Activated CD4-positive, alpha-beta T cell treated with anti-CD3 and anti-CD28 coated beads, Interleukin-2, Interleukin-4, amounts not matched to agents 100 ng/mL and 50 ng/mL, durations not matched to agents 16 hours and 8 hours (primary cell): ENCODE measurements at places on chromosomes 16 and 17.
A peak's percentile ranks its signal among the peaks of the same experiment; 100 is the strongest.

GRCh38 chr16:7755347-7755882 is 422.8 kb downstream of the RBFOX1 start:
- DNase-seq: no peak

GRCh38 chr16:10168258-10168657 is 14.0 kb downstream of the GRIN2A start:
- DNase-seq: no peak

- no peak for DNase-seq
Measured at GRCh38 chr16:6913566-6913965, 419.1 kb upstream of the RBFOX1 start.

DNA sequence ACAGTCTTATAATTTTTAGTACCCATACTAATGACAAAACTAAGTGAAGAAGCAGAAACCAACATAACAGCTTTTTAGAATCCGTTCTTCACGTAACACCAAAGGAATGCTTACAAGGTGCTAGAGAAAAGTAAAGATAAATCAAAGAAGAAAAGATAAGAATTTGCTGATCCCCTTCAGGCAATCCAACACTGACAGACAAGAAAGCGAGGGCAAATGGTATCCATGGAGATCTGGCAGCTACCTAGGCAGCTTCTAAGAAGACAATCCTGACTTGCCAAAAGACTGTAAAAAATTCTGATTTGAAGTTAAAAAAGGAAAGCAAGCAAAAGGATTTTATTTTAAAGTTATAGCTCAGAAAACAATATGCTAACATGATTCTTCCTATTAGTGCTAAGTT is 14.6 kb downstream of the BBS2 start:
- DNase-seq: no peak

GRCh38 chr16:75048530-75048929 is 49.7 kb downstream of the ZNRF1 start:
- DNase-seq: no peak

GRCh38 chr17:40290629-40291280 is 3.1 kb downstream of the CDC6 start:
- DNase-seq: peak; percentile 55

DNA sequence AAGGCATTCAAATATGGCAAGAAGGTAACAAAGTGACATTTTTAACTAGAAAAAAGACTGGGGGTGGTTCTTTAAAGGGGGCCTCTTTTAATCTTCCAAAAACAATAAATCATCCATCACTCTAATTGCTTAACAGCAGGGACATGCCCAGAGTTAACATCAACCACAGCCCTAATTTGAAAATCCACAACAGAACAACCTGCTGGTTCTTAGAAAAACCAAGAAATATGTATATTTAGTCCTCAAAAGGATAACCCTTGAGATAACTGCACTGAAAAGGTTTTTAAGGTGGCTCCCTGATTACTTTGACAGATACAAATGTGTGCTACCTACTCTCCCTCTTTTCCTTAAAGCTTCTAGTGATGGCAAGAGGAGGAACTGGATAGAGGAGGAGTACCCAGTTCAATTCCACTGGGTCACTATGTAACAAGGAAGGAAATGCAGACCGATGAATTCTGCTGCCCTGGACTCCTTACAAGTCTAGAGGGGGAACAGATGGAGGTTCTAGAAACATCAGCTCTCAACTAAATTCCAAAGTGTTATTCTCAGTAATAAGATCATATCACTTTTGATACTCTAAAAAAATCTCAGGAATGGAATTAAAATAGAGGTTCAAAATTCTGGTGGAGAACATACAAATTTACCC is 54.3 kb downstream of the N4BP1 start:
- no peak for DNase-seq

DNA sequence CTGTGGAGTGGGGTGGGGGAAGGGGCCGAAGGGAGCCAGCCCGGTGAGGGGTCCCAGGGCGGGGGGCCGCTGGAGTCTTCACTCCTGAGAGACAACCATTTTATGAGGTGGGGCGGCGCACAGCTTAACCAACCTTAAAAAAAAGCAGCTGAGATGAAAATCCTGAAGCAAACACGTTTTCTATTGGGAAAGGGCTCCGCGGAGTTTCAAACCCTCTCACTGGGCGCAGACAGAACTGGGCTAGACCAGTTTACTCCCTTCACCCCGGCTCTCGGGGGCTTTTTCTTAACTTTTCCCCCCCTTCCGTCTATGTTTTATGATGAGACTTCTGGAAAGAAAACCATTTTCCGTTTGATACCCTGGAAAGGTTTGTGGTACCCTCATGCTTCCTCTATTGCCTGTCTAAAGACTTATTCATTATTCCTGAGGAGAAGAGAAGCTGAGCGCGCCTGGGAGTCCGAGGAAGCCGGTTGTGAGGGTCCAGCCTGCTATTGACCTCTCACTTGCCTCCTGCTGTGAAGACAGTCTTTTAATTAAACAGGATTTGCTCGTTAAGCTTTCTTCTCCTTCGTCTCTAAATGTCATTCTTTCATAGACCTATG is 482 bp upstream of the SSH2 start:
- no peak for DNase-seq

- DNase-seq: no peak
Measured at GRCh38 chr16:10978871-10979446, 34.6 kb downstream of the CLEC16A start.

GRCh38 chr16:9135797-9136196 is 44.4 kb downstream of the HAPSTR1 start:
- DNase-seq: no peak

DNA sequence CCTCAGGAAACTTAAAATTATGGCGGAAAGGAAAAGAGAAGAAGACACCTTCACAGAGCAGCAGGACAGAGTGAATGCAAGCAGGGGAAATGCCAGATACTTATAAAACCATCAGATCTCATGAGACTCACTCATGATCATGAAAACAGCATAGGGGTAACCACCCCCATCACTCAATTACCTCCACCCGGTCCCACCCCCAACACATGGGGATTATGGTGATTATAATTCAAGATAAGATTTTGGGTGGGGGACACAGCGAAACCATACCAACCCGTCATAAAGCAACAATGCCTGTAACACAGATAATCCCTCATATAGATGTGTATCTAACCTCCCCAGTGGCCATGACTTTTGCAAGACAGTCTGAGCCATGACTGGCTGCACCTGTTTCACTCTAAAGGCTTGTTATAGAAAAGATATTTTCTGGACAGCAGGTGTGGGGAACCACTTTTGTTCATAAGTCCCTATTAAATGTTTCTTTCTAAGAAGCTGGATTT is 7.0 kb upstream of the GSDMA start:
- no peak for DNase-seq

- DNase-seq: no peak
Measured at GRCh38 chr17:74309902-74310301, 16.1 kb upstream of the KIF19 start.

- DNase-seq: no peak
Measured at GRCh38 chr17:12007466-12007865, 10.2 kb upstream of the ZNF18 start.

DNA sequence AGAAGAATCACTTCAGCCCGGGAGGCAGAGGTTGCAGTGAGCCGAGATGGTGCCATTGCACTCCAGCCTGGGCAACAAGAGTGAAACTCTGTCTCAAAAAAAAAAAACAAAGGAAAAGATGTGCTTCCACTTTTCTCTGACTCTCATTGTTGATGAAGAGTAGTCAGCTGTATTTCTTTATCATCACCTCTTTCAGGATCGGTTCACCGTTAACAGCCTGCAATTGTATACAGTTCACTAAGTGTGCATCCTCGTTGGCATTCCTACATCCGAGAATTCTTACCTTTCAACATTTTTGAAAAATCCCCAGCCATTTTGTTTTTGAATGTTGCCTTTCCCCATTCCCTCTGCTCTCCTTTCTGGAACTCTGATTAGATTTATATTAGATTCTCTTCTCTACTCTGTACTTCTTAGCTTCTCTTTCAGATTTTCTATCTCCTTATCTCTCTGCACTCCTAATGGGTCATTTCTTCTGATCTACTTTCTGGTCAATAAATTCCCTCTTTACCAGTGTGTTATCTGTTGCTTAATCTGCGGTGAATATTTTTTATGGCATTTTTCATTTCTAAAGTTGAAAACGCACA is 26.9 kb upstream of the ZC3H18 start:
- DNase-seq: no peak

- DNase-seq: peak; percentile 84
Measured at GRCh38 chr16:85416228-85417109, 196.7 kb upstream of the GSE1 start.

- no peak for DNase-seq
Measured at GRCh38 chr17:2197271-2197670, 106.3 kb downstream of the SMG6 start.

GRCh38 chr17:76433693-76434092 is 19.3 kb downstream of the UBE2O start:
- DNase-seq: no peak

DNA sequence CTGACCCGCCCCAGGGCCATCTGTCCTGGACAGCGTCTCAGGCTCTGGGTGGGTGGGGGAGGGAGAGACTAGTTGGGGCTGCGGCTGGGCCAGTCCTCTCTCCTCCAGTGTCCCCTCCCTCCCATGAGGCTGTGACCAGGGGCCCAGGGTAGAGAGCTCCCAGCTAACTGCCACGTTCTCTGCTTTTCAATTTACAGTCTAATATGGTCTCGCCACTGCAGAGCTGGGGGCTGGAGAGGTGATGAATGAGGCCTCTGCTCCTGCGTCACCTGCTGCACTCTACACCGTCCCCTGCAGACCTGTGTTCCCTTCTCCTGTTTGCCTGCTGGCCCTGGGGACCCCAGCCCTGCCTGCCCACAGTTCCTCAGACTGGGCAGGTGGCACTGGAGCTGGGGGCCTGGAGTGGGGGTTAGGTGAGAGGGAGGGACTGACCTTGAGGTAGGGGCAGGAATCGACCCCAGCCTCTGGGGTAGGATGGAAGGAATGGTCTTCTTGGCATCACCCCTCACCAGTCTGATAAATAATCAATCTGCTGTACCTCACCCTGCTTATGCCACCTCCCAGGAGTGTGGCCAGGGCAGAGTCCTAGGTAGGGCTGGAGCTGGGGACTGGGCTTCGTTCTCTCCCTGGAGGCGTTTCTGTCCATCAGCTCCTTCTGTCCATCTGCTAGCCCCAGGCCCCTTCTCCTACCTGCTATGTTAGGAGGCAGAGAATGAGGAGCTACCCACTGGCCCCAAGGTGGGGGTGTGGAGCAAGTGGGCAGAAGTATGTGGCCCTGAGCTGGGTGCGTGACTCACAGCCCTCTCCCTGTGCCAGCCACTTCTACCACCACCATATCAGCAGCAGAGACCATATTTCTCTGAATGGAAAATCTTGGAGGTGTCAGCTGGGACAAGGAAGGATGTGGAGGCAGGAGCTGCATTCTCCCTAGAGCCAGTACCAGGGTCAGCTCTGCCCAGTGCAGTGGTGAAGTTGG is 12.9 kb downstream of the SEZ6 start:
- no peak for DNase-seq

GRCh38 chr17:48954300-48954755 is 9.7 kb upstream of the SNF8 start:
- no peak for DNase-seq

DNA sequence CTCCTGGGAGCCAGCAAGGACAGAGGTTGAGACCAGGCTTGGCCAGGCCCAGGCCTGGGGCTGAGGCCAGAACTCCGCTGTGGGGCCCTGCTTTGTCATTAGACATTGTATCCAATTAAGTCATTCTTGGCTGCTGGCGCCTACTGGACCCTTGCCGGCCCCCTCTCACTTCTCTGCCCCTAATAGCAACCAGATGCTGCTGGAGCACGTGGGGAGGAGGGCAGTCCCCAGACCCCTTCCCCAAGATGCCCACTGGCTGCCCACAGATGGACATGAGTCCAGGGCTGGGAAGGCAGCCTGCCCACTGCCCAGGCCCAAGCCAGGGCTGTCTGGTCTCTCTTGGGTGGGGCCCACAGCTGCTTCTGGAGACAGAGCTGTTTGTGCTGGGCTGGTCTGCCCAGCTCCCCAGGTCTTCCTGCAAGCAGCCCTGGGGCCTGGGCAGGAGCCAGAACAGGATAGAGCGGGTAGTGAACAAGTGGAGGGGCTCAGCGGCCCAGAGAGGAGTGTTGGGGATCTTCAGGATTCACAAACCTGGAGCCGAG is 7.8 kb downstream of the PLXDC1 start:
- no peak for DNase-seq

DNA sequence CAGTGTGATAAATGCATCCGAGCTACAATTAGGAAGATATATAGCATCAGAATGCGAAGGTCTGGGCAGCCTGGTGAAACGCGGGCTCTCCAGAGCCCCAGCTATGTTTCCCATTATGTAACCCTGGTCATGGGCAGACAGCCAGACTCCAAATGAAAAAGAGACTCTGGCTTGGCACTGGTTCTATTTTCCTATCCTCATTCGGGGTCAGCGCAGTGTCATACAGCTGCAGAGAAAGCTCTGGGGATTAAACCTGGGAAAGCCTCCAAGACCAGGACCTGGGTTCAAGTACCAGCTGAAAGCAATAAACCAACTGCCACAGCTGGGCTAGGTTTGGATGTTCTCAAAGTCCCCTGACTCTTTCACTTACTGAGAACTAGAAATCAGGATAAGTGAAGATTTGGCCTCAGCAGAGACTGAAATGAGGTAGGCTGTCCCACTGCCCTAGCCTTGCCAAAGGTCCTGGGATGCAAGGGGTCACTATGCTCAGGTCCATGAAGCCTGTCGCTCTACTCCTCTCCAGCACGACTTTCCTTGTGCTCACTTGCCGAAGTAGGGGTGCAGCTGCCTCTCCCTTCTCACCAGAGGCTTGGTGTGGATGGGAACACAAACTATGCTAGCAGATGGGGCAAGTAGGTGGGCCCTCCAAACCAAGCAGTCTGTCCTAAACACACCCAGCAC is 123.8 kb downstream of the SMG6 start:
- DNase-seq: no peak
